ENCODE measurements at places on chromosomes 2 and 18. TPM values are rescaled to one million over a fixed set of nuclear protein-coding genes. Genes with fewer than 3 reads are reported as not detected.

- peak; percentile 63 for ATAC-seq
Observed at GRCh38 chr2:27545348-27546141, 37.3 kb upstream of the ZNF512 start.

GRCh38 chr2:8300905-8301304 lies 381.0 kb upstream of the ID2 start:
- ATAC-seq = no peak

DNA sequence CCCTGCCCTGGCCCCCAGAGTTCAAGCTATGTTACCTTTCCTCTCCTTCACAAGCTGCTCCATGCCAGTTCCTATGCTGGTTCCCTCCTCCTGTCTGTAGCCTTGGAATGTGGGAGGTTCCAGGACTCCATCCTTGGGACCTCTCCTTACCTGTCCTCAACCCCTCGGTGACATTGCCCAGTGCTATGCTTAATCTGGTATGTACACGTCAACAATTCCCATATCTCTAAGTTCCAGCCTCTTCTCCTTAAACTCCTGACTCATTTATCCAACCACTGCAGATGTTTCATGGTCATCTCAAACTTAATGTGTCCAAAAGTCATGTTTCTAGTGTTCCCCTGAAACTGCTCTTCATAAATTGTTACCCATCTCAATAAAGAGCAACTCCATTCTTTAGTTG lies 160.8 kb downstream of the TNS1 start:
- no peak for ATAC-seq

- ATAC-seq = no peak
Observed at GRCh38 chr18:69840445-69840844, 107.2 kb downstream of the CD226 start.

The IL1F10 gene
- not detected for total RNA-seq

The ALPG gene
- total RNA-seq = not detected

The SAG gene
- not detected for total RNA-seq

DNA sequence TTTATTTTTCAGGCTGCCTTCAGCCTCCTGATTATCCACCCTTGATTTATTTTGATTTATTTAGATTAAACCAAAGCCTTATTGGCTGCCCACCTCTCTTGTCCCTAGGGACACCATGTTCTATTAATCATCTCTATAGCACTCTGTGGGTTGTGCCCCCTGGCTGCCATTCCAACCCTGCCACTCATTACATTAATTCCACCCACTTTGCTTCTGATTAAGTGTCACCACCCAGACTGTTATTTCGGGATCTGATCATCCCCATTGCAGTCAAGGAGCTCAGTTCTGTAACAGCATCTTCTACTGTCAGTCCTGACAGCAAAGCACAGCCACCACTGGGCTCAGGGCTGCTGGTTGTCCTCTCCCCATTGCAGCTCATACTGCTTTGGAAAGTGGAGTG lies 175.1 kb upstream of the DDX18 start:
- no peak for ATAC-seq

GRCh38 chr2:20428717-20429490 lies 18.0 kb upstream of the RHOB start:
- no peak for ATAC-seq

- no peak for ATAC-seq
Observed at GRCh38 chr18:47730795-47731194, 199.7 kb downstream of the SMAD2 start.

DNA sequence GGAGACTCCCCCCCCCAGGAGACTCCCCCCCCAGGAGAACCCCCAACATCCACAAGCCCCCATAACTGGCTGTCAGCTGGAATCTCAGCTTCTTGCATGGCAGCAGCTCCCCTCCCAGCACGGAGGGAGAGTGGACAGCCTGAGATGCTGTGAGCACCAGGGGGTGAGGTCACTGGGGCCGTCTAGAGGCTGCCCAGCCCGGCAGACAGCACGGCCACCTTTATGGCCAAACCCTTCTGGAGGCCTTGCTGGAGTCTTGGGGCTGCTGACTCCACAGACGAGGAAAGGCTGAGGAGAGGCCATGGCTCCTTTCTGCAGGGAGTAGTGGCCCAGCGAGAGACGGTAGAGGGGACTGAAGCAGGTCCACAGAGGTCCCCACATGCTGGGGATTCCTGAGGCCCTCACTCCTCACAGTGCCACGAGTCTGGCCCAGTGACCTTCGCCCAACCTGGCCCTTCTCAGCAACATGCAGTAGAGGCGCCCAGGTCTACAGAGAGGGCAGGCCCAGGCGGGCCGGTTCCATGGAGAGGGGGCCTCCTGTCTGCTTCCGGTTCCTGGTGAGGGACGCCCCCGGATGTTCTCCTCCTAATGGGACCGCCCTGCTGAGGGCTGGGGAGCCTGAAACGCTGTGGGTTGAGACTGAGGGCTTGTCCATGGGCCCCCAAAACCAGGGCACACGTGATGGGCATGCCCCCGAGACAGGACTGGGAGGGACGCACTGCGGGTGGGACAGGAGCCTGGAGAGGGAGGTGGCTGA lies 122.6 kb upstream of the CTDP1 start:
- ATAC-seq = no peak

The DSC3 gene
- 319 TPM for total RNA-seq

DNA sequence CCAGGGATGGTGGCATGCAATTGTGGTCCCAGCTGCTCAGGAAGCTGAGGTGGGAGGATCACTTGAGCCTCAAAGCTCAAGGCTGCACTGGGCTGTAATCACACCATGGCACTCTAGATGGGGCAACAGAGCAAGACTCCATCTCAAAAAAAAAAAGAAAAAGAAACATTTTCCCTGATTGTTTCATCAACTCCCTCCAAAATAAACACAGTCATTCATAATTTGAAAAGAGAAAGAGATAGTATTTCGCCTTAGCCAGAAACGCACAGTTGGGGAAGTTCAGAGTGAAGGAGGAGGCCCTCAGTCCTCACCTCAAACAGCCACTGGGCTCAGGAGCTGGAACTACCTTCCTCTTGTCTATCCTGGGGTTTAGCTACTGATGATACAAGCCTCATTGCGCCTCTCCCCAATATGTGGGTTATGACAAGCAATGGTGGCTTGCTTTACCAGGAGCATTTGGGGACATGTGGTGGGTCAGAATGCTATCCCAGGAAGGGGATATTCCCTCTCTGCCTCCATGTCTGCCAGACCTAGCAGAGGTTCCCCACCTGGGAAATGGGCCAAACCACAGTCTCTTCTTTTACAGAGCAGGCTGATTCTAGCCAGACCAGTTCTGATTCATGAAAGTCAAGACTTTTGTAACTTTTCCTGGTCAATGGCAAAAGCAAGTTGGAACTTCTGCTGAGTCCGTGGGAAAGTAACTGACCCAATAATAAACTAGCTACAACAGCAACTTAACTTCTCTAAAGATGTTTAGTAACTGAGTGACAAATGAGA lies 22.2 kb upstream of the TMEM87B start:
- peak; percentile 67 for ATAC-seq

DNA sequence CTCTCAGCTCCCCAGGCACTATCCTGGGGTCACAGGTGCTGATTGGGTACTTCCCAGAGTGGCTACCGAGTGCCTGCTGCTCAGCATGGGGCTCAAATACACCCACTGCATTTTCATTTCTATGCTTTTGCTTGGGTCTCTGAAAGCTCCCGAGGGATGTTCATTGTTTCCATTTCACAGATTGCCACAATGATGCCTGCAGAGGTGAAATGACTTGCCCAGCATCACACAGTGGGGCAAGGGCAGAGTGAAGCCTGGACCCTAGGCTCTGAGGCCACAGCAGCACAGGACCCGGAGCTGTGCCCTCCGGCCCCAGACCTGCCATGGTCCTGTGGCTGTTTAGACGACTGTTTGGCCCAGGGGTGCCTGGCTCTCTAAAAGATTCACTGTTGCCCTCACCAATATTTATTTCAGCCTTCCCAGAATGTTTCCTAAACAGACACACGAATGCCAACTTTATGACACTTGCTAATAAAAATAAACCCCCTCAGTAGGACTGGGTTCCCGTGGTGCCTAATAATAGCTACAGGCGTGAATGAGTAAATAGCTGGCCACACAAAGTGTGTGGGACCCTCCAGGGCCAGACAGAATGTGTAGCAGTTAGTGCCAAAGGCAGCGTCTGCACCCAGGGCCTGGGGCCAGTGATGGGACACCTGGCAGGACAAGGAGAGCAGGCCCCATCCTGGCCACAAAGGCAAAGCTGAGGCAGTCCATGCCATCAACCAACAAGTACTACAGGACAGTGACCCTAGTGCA lies 11.5 kb upstream of the ST8SIA5 start:
- ATAC-seq = no peak

DNA sequence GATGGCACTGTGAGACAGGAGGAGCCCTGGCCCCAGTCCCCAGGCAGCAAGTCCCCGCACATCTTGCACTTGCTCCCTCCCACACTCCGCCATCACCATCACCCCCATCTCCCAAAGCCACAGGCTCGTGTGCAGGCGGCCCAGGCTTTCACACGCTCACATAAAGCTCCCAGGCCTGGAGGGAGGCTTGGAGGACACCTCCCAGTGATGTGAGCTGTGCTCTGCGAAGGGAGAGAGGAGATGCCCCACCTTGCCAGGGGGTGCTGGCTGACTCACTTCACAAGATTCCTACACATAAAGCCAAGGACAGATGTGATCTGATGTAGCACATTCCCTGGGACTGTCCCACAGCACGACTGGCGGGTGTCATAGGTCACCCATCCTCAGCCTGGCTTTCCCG lies 28.9 kb downstream of the CELF4 start:
- no peak for ATAC-seq

DNA sequence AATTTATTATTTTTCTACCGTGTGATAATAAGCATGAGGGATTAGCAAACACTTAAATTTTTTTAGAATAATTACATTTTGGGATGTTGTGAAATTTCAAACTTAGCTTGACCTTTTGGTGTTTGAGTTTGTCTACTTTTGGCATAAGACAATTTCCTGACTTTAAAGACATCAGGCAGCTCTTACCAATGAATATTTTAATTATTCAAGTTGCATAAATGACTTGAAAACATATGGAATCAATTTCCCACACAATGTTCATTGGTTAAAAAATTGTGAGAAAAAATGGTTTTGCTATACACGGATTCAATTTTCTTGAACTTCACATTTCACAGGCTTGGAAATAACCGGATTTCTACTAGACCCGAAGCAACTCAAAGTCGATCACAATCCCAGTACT lies 243.4 kb downstream of the IKZF2 start:
- ATAC-seq = no peak

DNA sequence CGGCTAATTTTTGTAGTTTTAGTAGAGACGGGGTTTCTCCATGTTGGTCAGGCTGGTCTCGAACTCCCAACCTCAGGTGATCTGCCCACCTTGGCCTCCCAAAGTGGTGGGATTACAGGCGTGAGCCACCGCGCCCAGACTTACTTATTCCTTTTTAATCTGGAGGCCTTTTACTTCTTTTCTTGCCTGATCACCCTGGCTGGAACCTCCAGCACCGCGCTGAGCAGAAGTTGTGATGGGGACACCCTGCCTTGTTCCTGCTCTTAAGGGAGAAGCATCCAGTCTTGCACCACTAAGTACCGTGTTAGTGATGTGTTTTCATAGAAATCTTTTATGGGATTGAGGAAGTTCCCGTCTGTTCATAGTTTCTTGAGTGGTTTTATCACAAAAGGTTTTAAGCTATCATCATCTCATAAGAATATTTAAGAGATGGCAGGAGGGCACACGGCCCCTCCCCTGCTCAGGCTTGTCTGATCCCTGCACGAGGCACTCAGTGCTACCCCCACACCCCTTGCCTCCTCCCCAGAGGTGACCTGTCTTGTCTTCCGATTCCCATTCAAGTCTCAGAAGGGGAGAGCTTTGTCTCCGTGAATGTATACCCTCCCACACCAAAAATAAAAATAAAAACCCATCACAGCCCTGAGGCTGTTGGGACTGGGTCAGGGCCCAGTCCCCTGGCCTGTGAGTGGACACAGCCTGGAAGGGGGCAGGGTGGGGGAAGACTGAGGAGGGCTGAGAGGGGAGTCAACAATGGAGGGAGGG lies 65.3 kb upstream of the SMAD7 start:
- no peak for ATAC-seq

DNA sequence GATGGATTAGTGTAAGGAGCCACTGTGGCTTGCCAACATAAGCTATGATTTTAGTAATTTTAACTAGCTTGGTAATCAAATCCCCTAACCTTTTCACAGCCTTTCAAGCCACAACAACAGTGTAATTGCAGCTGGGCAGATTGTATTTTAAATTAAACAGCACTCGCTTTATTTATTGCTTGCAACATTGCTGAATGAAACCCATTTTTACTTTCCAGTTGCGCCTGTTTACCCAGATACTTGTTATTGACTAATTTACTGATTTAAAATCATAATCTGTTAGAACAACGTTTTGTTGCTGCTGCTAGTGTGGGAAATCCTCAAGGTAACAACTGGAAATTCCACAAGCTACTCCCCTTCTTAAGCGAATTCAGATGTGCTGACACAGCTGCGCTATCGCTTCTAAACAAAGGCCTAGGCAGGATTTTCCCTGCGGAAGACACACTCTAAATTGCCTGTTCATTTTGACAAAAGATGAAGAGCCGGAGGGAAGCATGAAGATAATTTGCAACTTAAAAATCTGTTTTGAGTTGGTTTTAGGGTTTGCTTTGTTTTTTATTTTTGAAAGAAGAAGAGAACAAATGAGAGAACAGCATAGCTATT lies 283.9 kb downstream of the ALPK2 start:
- no peak for ATAC-seq

DNA sequence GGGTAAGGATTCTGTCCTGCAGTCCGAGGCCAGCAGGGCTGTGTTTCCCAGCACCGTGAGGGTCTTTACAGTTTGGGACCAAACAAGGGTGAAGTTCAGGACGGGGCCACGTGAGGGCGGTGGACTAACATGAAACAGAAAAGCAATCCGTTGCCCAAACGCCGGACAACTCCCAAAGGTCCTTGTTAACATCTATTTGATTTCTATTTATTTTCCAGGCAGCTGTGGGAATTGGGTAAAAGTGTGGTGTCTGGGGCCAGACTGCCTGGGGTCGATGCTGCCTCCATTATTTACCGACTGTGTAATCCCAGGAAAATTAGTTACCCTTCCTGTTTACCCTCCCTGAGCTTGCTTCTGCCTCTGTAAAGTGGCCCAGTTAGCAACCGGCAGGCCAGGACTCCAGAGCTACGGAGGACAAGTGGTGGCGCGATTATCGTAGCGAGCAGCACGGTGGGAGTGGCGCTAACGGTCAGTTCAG lies 66.3 kb upstream of the TCF7L1 start:
- ATAC-seq = peak; percentile 68

DNA sequence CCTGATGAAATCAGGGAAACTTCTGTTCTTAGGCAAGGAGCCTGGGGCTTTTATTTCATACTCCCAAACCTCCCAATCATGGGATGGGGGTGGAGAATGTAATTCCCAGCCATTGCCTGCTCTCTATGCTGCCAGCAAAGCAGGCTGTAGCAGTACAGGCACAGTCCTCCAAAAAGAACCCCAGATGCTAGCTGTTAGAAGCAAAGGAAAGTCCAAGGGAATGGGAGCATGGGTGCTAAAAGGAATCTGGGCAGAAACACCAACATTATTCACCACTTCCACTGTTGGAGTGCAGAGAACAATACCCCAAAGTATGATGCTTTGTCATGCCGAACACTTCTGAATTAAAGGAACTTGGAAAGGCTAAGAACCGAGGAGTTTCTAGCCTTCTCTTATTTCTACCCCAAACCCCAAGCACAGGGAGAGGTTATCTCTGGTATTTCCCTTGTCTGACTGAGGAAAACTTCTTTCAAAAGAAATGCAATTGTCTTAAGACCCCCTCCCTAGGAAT lies 24.7 kb downstream of the MDH1 start:
- no peak for ATAC-seq

The REG3A gene
- total RNA-seq = not detected

Measured in esophagus mucosa (tissue), 1 donor.